K562 (cell line): ENCODE measurements at places on chromosomes 6 and 20.

DNA sequence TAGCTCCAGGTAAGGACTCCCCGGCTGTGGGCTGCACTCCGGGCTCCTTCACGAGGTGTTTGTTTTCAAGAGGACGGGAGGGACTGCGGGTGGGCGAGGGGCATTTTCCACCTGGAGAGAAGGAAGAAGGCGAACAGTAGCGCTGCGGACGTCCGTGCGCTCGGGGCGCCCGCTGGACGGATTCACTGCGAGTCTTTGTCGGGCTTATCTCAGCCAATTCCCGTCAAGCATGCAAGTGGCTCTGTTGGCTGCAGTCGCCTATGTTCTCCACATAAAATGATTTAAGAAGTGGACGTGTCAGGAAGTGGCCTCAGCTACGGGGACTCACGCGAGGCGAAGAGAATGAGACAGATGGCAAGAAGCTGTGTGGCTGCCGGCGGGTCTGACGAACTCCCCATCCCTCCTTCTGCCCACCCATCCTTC lies 332 bp downstream of the GRIK2 start:
- H3K36me3 ChIP-seq: no peaks in the 10 kb centered on the region
- H3K4me1 ChIP-seq: peaks cover 6% of the 10 kb centered on the region
- H3K4me3 ChIP-seq: no peak overlapping the region
- H3K27me3 ChIP-seq: no peaks in the 10 kb centered on the region
- no peak overlapping the region for H3K27ac ChIP-seq

- no peaks in the 10 kb centered on the region for H3K36me3 ChIP-seq
- no peak overlapping the region for H3K27ac ChIP-seq
- H3K4me3 ChIP-seq: no peak overlapping the region
- no peak for DNase-seq
Measured at GRCh38 chr6:38134704-38135088, 315.2 kb downstream of the ZFAND3 start.

GRCh38 chr20:41428285-41428684 lies 61.7 kb upstream of the EMILIN3 start:
- no peaks in the 10 kb centered on the region for H3K27me3 ChIP-seq
- H3K4me3 ChIP-seq: no peak overlapping the region
- peak; percentile 41 for DNase-seq
- H3K4me1 ChIP-seq: peaks cover 51% of the 10 kb centered on the region
- no peak overlapping the region for H3K27ac ChIP-seq

- H3K27ac ChIP-seq: no peak overlapping the region
- no peaks in the 10 kb centered on the region for H3K4me1 ChIP-seq
- no peak for DNase-seq
- H3K27me3 ChIP-seq: no peaks in the 10 kb centered on the region
Measured at GRCh38 chr20:11101243-11101642, 427.4 kb upstream of the JAG1 start.

GRCh38 chr6:51322505-51322904 lies 503.8 kb downstream of the TFAP2B start:
- H3K36me3 ChIP-seq: no peaks in the 10 kb centered on the region
- no peak overlapping the region for H3K27ac ChIP-seq
- DNase-seq: no peak
- H3K27me3 ChIP-seq: no peaks in the 10 kb centered on the region
- no peak overlapping the region for H3K4me3 ChIP-seq

DNA sequence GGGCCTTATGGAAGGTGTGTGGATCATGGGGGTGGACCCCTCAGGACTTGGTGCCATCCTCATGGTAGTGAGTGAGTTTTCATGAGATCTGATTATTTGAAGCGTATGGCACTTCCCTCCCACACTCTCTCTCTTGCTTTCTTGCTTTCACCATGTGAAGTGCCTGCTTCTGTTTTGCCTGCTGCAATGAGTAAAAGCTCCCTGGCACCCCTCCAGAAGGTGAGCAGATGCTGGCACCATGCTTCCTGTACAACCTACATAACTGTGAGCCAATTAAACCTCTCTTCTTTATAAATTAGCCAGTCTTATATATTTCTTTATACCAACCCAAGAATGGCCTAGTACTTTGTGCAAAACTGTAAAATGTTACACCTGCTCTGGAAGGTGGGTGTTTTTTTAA lies 396.8 kb upstream of the HS3ST5 start:
- H3K4me1 ChIP-seq: no peaks in the 10 kb centered on the region
- no peaks in the 10 kb centered on the region for H3K27me3 ChIP-seq
- no peak for DNase-seq

GRCh38 chr6:111011360-111012142 lies 29.7 kb downstream of the RPF2 start:
- no peak for DNase-seq
- no peak overlapping the region for H3K4me3 ChIP-seq
- H3K27me3 ChIP-seq: no peaks in the 10 kb centered on the region
- H3K4me1 ChIP-seq: no peaks in the 10 kb centered on the region

- no peaks in the 10 kb centered on the region for H3K4me1 ChIP-seq
- H3K4me3 ChIP-seq: no peak overlapping the region
- DNase-seq: no peak
- no peaks in the 10 kb centered on the region for H3K36me3 ChIP-seq
- H3K27me3 ChIP-seq: no peaks in the 10 kb centered on the region
Measured at GRCh38 chr20:1982686-1983085, 11.2 kb downstream of the PDYN start.
